ENCODE measurements at places on chromosomes 2 and 18.

GRCh38 chr2:197286805-197287595, 23.6 kb downstream of the ANKRD44 start:
- H3K4me3 ChIP-seq, result no peak overlapping the region
- DNase-seq, result no peak
- H3K27ac ChIP-seq, result peak overlapping the region; percentile 71
- no peaks in the 10 kb centered on the region for H3K27me3 ChIP-seq

DNA sequence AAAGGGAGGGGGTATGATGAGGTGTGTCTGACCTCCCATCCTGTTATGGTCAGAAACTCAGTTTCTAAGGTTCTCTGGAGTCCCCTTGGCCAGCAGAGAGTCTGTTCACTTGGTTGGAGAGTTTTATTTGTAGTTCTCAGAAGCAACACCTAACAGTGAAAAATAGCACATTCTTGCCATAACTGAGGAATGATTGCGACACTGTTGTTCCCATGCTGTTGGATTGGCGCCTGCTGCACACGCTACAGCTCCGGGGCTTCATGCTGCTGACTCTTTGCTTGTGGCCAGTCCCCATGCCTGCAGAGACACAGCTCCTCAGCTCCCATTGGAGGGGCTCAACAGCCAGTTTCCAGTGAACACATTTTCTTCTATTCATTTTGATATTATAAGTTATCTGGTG, 42.1 kb downstream of the TPGS2 start:
- H3K4me1 ChIP-seq, result no peaks in the 10 kb centered on the region
- no peak overlapping the region for H3K27ac ChIP-seq
- H3K36me3 ChIP-seq, result no peaks in the 10 kb centered on the region
- H3K4me3 ChIP-seq, result no peak overlapping the region
- H3K27me3 ChIP-seq, result no peaks in the 10 kb centered on the region

GRCh38 chr2:65130664-65131175, 814 bp upstream of the RAB1A start:
- H3K36me3 ChIP-seq, result no peaks in the 10 kb centered on the region
- H3K27ac ChIP-seq, result peak overlapping the region; percentile 27
- no peaks in the 10 kb centered on the region for H3K27me3 ChIP-seq
- H3K4me3 ChIP-seq, result peak overlapping the region; percentile 81
- H3K4me1 ChIP-seq, result no peaks in the 10 kb centered on the region

DNA sequence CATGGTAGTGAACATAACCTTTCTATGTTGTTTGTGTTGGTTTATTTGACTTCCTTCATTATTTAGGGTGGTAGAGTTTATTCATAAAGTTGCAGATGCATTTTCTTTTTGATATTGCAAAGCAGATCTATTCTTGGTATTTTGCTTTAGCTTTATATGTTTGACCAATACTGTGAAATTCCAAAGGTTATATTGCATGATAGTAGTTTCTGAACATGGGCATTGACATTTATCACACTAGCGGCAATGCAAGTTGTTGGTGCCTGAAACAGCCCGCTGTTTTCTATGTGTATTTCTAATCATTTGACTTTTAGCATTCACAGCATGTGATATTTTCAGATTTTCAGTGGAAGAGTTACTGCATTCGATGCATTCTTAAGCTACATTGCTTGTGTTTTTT, 87.2 kb downstream of the ASXL3 start:
- no peaks in the 10 kb centered on the region for H3K4me1 ChIP-seq
- no peaks in the 10 kb centered on the region for H3K27me3 ChIP-seq
- no peak overlapping the region for H3K27ac ChIP-seq
- H3K36me3 ChIP-seq, result no peaks in the 10 kb centered on the region
- H3K4me3 ChIP-seq, result no peak overlapping the region

GRCh38 chr2:205868773-205869333, 186.6 kb downstream of the NRP2 start:
- DNase-seq, result no peak
- no peaks in the 10 kb centered on the region for H3K27me3 ChIP-seq
- H3K27ac ChIP-seq, result no peak overlapping the region
- no peaks in the 10 kb centered on the region for H3K36me3 ChIP-seq

DNA sequence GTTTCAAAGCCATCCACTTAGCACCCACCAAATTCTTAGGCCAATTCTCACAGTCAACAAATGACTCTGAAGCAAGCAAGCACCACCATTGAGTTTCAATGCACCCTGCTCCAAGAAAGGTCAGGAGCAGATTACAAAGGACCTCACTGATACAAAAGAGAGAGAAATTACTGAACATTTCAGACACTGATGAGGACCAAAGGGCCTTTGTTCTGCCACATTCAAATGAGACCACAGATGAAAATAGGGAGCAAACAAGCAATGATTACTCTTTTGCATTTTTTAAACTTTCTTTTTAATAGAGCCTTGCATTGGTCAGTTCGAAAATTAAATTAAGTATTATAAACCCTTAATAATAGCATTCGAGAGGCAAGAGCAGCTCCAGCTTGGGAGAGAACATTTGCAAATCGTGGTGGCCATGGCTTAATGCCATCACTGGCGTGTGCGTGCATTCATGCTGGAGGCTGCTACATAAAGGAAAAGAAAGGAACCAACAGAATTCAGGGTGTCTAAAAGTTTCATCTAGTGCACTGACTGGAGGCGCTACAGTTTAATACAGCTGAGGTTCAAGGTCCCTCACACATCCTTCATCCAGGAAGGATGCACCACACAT, 87.5 kb downstream of the KLF7 start:
- no peak overlapping the region for H3K4me3 ChIP-seq
- peaks cover 12% of the 10 kb centered on the region for H3K4me1 ChIP-seq
- no peak for DNase-seq
- H3K27me3 ChIP-seq, result no peaks in the 10 kb centered on the region
- H3K27ac ChIP-seq, result no peak overlapping the region

DNA sequence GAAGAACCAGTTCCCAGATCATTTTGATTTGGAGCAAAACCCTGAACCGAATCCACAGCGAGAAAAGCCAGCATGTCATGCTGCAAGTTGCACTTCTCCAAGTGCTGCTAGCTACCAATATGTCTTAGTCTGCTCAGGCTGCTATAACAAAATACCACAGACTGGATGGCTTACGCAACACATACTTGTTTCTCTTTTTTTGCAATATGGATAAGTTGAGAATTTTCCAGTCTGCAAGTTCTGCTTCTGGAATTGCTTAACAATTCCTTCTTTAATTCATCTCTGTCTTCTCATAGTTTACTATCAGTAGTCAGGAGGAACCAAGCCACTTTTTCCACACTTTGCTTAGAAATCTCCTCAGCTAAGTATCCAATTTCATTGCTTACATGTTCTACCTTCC, 105.9 kb upstream of the RBBP8 start:
- no peak overlapping the region for H3K4me3 ChIP-seq
- no peak overlapping the region for H3K27ac ChIP-seq
- no peaks in the 10 kb centered on the region for H3K36me3 ChIP-seq
- DNase-seq, result no peak
- 0 out of 2 replicates have a peak, but pooled peaks cover 3% of the 10 kb centered on the region for H3K4me1 ChIP-seq

DNA sequence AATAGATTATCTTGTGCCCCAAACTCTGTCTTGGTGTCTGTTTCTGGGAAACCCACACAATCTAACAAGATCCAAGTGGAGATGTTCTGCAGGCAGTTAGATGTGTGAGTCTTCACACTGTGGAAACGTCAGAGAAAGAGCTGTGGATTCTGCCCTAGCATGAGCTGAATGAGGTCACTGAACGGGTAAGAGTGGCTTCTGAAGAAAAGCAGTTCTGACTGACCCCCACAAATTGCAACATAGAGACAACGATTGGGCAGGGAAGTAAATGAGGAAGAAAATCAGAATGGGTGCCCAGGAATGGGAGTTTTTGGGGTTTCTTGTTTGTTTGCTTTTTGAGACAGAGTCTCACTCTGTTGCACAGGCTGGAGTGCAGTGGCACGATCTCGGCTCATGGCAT, 12.9 kb upstream of the RPL37A start:
- H3K36me3 ChIP-seq, result no peaks in the 10 kb centered on the region
- H3K4me1 ChIP-seq, result no peaks in the 10 kb centered on the region
- no peak overlapping the region for H3K4me3 ChIP-seq

DNA sequence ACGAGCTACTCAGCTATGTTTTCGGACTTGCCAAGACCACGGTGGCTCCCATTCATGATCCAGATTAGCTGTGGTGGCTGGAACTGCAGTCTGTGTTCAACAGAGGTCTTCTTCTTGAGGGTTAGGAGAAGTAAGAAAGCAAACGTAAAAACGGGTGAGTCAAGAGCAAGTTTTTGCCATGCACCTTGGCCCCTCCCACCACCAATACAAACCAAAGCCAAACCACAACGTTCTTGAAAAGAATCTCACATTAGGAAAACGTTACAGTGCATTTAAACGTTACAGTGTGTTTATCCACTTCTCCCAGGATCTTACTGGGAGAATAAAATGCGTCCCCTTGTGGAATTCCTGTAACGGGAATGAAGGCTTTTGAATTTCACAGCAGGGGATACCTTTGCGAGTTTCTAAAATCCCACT, 725 bp downstream of the FBXO48 start:
- no peaks in the 10 kb centered on the region for H3K36me3 ChIP-seq
- H3K4me3 ChIP-seq, result peak overlapping the region; percentile 72
- H3K27me3 ChIP-seq, result no peaks in the 10 kb centered on the region
- DNase-seq, result no peak
- peaks cover 11% of the 10 kb centered on the region for H3K4me1 ChIP-seq

DNA sequence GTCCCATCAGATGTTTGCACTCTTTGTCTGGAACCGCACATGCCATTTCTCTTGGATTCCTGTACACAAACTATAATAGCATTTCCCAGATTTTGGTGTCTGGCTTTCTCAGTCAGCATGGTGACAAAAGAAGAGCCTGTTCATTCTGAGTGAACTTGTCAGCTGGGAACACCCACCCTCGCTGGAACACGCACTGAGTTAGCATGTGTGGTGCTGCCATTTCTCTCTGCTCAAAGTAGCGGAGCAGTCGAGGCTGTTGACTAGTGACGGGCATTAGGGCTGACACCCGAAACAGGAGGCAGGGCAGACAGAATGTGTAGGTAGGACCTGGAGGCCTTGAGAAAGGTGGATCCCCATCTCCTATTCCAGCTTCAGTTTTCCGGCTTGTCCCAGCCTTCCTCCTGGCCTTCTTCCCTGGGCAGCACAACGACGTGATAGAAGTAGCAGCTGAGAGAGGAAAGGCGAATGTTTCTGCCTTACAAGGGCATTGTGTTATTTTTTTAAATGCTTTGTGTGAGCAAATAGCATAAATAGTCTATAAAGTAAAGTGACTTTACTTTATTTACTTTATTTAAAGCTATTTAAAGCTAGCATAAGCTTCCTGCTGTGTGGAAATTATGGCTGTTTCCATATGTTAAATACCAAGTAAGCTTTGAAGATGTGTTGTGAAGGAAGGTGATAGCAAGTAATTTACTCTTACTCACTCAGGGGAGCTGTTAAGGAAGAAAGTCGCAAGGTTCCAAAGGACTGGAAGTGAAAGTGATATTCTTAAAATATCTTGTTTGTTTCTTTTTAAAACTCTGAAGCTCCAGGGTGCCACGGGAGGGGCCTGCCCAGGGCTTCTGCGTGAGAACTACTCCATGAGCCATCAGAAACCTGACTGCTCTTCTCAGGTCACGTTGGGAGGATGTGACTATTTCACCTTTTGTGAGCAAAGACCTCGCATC, 272.6 kb downstream of the NEDD4L start:
- H3K27me3 ChIP-seq, result no peaks in the 10 kb centered on the region
- H3K4me1 ChIP-seq, result peaks cover 12% of the 10 kb centered on the region
- no peak for DNase-seq
- H3K4me3 ChIP-seq, result no peak overlapping the region

DNA sequence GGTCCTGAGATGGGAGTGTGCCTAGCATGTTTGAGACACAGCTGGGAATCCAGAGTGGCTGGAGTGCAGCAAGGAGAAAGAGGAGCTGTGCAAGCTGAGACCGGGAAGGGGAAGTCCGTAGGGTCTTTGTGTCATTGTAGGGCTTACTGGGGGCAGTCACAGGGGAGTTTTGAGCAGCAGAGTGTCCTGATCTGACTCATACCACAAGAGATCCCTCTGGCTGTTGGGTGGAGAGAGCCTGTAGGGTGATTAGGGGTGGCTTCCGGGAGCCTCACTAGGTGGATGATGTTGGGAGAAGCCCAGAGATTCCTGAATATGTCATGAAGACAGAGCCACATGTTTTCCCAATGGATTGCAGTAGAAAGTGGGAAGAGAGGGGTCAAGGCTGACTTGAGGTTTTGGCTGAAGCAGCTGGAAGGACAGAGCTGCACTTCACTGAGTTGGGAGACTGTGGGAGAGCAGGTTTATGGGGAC, 30.9 kb downstream of the FHOD3 start:
- DNase-seq, result no peak
- peaks cover 16% of the 10 kb centered on the region for H3K4me1 ChIP-seq
- peak overlapping the region; percentile 81 for H3K27ac ChIP-seq
- no peak overlapping the region for H3K4me3 ChIP-seq

All from GM12878 (cell line).